ENCODE measurements at places on chromosomes 13 and 19.

DNA sequence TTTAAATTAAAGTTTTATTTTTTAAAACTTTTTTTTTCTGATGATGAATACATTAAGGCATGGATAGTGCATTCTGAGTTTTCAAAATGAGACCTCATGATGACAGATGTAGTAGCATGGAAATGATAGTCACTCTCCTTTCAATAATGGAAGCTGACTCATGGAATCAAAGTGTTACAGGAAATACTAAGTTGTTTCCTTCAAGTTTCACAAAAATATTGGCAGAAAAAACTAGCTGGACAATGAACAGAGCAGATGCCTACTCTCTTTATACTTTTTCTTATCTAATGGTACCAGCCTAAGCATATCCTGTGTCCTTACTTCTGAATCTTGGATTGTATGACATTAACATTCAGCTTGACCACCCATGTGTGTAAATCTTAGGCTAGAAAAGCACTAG lies 1337.3 kb downstream of the PCDH9 start:
- DNase-seq, result no peak

DNA sequence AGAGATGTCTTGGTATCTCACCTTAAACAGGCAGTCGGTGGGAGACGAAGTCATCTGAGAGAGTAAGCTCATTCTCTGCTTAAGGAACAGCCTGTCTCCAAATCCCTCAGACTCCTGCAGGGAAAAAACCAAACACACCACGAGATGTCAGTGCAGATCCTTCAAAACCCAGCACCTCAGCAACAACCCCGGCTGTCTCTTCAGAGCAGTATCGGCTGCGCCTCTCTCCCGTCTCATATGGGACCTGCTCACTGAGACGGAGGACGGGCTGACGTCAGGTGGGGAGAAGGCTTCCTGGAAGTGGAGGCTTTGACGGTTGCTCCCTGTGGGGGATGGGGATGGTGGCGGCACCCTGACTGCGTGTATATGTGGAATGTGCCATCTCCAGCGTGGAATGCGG lies 43.6 kb downstream of the ANKRD27 start:
- no peak for DNase-seq

GRCh38 chr19:11541238-11541637 lies 2.6 kb downstream of the CNN1 start:
- no peak for DNase-seq

- no peak for DNase-seq
These were observed 7.7 kb upstream of the ONECUT3 start for GRCh38 chr19:1745589-1746031.

GRCh38 chr13:62337109-62337880 lies 921.6 kb upstream of the PCDH20 start:
- no peak for DNase-seq

DNA sequence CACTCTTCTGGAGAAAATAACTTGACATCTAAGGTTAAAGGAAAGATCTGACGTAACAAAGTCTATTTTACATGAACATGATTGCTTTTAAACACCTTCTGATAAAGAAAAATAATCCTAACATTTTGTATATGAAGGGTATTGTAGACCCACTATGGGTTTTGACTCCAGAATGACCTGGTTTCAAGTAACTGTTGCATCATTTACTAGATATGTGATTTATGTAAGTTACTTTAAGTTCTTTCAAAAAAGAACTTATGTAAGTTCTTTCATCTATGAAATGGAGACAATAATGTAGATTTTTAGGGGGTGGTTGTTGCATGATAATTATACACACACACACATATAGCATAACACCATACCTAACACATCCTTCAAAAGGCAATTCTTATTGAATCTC lies 147.6 kb upstream of the MIR17HG start:
- no peak for DNase-seq

Data from stimulated activated CD4-positive, alpha-beta T cell treated with anti-CD3 and anti-CD28 coated beads, Interleukin-1b, Interleukin-23, amount 100 ng/mL, for 1 hour (primary cell).